ENCODE measurements at places on chromosomes 7 and 10.

GRCh38 chr7:117587931-117588330 is 108.1 kb downstream of the CFTR start:
- DNase-seq: no peak

- no peak for DNase-seq
Observed at GRCh38 chr7:84528756-84529479, 334.3 kb upstream of the SEMA3A start.

DNA sequence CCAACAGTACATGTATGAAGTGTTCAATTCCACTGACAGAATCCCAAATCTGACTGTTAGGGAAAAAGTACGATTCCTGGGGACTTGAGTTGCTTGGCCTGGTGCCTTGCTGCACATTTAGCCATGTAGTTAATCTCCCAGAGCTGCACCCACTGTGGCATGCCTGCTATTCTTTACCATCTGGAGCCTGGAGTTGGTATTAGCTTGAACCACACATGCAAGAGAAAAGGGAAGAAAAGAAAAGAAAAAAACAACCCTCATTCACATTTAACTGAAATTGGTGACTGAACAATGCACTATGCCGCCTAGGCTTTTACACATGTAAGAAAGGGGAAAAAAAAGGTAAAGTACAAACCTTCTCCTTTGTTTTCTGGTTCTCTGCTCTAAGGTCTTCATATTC is 26.1 kb downstream of the SHTN1 start:
- DNase-seq: no peak

- DNase-seq: no peak
Observed at GRCh38 chr10:128985036-128985435, 482.0 kb upstream of the MGMT start.

DNA sequence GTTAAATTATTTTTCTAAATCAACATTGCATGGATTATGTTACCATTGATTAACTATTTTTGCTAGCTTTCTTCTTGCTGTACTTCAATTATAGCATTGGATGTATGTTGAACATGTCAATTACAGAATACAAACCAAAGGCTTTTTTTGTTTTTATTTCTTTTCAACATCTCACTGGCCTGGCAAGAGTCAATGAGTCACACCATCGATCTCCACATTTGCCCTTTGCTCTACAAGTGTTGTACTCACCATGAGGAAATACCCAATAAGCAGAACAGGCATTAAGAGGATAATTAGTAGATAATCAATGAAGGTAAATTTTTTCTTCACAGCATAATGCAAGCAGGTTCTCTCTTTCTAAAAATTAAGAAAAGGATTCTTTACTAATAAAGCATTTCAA is 23.3 kb downstream of the ANKRD22 start:
- no peak for DNase-seq

GRCh38 chr7:134368851-134369544 is 52.3 kb upstream of the SLC35B4 start:
- DNase-seq: no peak

DNA sequence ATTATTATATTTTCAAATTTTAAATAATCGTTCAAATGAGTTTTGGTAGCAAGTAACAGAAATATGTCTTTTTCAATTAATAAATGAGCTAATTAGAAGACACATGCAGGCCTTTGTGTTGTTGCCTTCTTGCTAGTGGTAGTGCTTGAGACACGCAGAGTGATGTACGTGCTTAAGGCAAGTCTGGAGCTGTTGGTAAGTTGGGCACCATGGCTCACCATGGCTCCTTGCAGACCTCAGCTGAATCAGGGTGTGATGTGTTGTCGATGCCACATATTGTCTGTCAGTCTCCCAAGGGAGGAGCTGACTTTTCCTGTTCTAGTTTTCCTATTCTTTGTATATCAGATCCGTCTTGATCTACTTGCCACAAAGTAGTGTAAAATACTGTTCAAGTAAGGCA is 8.3 kb downstream of the CDK14 start:
- DNase-seq: no peak

DNA sequence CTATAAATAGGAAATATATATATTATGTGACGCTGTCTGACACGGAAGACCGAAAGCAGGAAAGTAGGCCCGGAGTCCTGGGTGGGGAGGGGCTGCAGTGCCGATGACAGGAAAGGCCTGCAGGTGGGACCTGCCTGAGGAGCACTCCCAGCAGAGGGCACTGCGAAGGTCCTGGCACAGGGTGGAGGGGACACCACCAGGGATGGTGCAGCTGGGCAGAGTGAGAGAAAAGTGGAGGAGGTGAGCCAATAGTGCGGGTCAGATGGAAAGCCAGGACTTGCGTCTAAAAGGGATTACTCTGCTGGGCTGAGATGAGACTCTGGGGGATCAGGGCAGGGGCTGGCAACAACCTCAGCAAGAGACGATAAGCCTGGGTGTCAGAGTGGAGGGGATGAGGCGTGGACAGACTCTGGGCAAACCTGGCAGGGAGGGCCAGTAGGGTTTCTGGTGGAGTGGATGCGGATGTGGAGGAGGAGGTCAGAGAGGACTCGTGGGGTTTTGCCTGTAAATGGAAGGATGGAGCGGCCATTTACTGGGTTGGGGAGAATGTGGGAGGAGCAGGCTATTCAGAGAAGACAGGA is 118.2 kb upstream of the ZNF746 start:
- DNase-seq: no peak

DNA sequence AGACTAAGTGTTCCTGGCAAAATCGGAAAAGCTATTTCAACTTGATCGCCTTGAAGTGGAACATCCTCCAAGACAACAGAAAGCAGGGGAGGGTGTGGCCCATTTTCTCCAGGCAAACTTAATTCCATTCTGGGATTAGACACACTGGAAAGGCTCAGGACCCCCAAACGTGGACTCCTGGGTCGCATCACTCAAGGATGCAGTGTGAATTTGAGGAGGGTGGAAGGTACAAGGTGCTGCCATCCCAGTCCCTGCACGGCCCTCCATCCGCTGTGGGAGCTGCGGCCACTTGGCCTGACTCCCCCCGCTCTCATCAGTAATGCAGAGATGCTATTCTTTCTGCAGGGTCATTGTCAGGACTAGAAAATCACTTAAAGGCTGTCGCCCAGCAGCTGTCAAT is 2.4 kb downstream of the CNPY1 start:
- no peak for DNase-seq

GRCh38 chr7:12670000-12670729 is 17.3 kb upstream of the ARL4A start:
- no peak for DNase-seq

Data from activated CD4-positive, alpha-beta T cell treated with anti-CD3 and anti-CD28 coated beads for 4 hours (primary cell).